Fibroblast of the aortic adventitia (primary cell): ENCODE measurements at places on chromosomes 13 and 19.

DNA sequence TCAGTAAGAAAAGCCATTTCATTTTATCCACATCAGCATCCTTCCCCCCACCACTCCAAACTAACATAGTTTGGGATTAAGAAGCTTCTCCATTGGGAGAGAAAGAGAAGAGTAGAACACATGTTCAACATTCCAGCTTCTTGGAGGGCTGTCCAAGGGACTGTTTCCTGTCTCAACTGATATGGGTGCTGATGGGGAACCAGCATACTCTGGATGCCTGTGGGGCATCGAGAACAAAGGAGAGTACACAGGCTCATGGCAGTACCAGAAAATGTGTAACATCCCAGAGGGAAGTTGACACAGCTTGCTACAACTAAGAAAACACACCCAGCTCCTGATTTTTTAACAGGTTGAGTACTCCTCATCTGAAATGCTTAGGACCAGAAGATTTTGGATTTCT lies 24.7 kb downstream of the SUCLA2 start:
- peak; percentile 26 for DNase-seq

GRCh38 chr13:65264066-65264465 lies 1966.1 kb downstream of the PCDH9 start:
- DNase-seq: no peak

- DNase-seq: no peak
Observed at GRCh38 chr19:34350161-34350561, 14.8 kb upstream of the GPI start.

GRCh38 chr19:8251025-8251472 lies 41.9 kb downstream of the CERS4 start:
- DNase-seq: peak; percentile 82

DNA sequence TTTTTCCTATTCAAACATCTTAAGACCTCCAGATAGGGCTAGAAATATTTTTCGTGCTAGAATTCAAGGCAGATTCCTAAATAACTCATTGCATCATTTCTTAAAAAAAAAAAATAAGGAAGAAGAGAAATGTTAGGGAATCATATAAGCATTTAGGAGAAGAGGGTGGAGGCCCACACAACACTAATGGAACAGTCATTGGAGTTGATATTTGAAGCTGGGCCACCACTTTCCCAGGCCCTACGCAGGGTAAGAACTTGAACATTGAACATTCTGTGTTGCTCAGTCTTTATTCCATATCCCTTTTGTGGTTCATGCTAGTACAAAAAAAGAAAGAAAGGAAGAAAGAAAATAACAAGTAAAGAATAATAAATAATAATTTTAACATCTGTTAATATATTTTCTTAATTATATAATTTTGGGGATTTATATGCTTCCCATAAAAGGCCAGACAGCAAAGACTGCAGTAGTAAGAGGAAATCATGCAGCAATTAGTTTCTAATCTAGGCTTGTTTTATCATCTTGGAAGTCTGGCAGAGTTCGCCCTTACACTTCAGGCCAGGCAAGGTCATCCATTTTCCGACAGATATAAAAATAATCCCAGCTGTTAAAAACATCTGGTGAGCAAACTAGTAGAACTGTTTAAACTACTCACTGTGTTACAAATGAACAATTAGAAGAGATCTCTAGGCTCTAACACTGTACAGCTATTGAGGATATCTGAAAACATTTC lies 127.7 kb downstream of the FRY start:
- DNase-seq: peak; percentile 52

DNA sequence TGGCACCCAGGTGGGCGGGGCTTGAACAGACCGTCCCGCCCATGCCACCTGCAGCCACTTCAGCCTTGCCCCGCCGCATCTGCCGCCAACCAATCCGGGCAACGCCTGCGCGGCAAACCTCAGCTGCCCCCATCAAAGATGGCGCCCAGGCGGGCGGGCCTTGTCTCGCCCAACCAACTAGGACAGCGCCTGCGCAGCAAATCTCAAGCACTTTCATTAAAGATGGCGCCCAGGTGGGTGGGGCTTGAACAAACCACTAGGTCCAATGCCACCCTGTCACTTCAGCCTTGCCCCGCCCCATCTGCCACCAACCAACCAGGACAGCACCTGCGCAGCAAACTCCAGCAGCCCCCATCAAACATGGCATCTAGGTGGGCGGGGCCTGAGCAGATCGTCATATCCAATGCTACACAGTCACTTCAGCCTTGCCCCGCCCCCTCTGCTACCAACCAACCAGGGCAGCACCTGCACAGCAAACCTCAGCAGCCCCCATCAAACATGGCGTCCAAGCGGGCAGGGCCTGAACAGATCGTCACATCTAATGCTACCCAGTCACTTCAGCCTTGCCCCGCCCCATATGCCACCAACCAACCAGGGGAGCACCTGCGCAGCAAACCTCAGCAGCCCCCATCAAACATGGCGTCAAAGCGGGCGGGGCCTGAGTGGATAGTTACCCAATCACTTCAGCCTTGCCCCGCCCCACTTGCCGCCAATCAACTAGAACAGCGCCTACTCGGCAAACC lies 1.4 kb downstream of the PEG3 start:
- DNase-seq: no peak

DNA sequence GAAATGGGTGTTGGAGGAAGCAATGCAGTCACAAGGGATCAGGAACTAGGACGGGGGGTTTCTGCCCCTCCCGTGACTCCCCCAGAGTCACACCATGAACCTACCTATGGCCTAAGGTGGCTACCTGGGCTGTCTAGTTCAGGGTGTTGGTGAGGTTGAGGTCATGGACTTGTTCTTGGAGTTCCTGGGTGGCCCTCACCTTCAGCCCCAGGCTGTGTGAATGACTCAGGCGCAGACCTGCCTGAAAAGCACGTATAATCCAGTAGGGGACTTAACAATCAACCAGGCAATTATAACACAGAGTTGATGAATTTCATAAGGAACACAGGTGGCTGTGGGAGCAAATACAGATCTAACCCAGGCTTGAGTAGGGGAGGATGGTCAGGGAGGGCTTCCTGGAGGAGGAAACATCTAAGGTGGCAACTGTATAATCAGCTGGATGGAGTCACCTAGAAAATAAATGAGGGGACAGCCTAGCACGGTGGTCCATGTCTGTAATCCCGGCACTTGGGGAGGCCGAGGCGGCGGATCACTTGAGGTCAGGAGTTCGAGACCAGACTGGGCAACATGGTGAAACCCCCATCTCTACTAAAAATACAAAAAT lies 25.6 kb upstream of the ADGRE1 start:
- no peak for DNase-seq

- no peak for DNase-seq
Observed at GRCh38 chr13:82506805-82507414, 1375.4 kb downstream of the SLITRK1 start.

- peak; percentile 23 for DNase-seq
Observed at GRCh38 chr13:104024416-104025170, 958.4 kb upstream of the SLC10A2 start.

DNA sequence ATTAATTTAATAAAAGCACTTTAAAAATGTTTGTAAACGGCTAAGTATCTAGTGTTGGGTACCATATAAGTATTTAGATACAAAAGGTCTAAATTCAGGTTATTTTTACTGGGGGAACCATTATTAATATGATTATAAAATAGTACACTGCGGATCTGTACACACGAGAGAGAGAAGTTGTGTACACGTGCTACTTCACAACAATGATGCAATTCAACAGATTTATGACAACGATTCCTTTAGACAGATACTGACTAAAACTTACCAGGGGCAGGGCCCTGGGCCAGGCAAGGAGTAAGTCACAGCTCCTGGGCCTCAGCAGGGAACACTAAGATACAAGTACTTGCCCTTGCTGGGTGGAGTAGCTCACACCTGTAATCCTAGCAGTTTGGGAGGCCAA lies 29.1 kb upstream of the TPTE2 start:
- DNase-seq: no peak

DNA sequence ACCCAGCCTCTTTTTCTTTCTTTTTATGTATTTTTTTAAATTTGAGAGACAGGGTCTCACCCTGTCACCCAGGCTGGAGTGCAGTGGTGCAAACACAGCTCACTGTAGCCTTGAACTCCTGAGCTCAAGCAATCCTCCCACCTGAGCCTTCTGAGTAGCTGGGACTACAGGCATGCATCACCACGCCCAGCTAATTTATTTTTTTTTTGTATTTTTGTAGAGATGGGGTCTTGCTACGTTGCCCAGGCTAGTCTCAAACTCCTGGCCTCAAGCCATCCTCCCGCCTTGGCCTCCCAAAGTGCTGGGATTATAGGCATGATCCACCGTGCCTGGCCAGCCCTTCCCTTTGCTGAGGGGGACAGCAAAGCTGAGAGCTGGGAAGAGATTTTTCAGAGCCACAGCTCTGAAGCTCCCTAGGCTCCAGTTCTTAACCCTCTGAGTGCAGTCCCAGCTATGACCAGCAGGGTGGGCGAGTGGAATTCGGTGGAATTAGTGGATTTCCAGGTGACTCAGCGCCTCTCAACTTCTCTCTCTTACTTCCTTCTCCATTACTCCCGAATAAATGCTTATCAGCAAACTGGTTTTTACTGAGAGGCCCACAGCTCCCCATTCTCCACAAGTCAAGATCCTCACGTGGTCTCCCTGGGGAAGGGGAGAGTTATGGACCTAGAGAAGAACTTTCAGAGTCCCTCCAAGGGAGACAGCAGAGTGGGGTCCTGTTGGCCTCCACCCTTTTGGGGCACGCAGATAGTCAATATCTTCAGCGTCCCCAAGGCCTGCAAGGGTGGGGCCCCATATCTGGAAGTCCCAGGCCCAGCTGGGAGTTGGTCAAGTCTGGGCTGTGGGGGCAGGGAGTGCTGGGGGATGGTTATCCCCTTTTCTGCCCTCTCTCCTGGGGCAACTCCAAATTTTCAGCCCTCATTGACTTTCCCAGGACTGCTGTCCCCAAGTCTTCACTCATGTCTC lies 1.2 kb downstream of the BLVRB start:
- DNase-seq: peak; percentile 95

- DNase-seq: peak; percentile 33
Observed at GRCh38 chr13:43273362-43273761, 250.0 kb downstream of the DNAJC15 start.

GRCh38 chr19:32652894-32653598 lies 21.9 kb downstream of the ANKRD27 start:
- peak; percentile 66 for DNase-seq

- peak; percentile 43 for DNase-seq
Observed at GRCh38 chr13:44951184-44951583, 38.1 kb downstream of the NUFIP1 start.

DNA sequence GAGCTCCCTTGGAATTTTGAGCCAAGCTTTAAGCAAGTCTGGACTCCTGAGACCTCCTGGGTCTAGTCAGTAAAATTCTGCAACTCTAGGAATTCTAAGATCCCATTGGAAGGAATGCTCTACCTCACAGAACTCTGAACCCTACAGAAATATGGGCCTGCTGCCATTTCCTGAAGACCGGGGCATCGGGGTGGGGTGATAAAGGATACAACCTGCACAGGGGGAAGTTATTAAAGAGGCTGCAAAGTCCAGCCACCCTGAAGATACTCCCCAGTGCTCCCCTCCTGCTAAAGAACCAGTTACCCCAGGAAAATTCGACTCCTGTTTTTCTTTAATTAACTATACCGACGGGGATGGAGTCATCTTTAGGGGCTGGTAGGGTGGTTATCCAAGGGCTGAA lies 2.4 kb upstream of the PPP1R37 start:
- DNase-seq: no peak

GRCh38 chr19:18869781-18870530 lies 26.0 kb downstream of the CERS1 start:
- no peak for DNase-seq

GRCh38 chr13:20566468-20566897 lies 474 bp upstream of the IFT88 start:
- peak; percentile 62 for DNase-seq

DNA sequence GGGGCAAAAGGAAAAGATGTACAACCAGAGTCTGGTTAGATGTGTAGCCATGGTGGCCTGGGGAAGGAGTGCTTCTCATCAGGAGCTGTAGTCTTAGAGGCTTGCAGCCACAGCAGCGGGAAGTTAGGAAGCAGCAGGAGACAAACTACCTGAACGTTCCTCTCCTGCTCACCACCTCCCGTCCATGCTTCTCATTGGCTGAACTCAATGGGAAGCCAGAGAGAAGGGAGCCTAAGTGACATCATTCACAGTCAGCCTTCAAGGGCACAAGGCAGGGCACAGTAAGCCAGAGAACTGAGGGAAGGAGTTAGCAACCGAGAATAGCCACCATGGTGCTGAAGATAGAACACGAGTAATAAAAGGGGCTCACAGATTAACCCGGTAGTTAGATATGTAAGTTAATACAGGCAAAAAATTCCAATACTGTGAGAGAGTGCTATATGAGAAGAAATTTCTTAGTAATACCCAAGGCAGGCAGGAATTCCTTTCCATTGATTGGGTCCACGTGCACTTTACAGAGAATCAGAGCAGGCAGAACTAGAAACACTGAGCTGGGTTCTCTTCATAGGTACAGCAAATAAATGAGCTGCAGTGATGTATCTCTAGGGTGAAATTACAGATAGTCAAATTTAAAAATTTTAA lies 391.5 kb upstream of the DACH1 start:
- no peak for DNase-seq

DNA sequence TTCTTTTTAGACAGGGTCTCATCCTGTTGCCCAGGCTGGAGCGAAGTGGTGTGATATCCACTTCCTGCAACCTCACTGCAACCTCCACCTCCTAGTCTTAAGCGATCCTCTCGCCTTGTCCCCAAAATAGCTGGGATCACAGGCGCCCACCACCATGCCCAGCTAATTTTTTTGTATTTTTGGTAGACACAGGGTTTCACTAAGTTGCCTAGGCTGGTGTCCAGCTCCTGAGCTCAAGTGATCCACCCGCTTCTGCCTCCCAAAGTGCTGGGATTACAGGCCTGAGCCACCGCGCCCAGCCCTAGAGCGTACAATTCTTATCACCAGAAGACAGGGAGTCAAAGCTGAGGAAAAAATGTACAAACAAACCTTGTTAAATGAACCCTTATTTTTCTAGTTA lies 4.5 kb upstream of the ELOF1 start:
- DNase-seq: no peak

DNA sequence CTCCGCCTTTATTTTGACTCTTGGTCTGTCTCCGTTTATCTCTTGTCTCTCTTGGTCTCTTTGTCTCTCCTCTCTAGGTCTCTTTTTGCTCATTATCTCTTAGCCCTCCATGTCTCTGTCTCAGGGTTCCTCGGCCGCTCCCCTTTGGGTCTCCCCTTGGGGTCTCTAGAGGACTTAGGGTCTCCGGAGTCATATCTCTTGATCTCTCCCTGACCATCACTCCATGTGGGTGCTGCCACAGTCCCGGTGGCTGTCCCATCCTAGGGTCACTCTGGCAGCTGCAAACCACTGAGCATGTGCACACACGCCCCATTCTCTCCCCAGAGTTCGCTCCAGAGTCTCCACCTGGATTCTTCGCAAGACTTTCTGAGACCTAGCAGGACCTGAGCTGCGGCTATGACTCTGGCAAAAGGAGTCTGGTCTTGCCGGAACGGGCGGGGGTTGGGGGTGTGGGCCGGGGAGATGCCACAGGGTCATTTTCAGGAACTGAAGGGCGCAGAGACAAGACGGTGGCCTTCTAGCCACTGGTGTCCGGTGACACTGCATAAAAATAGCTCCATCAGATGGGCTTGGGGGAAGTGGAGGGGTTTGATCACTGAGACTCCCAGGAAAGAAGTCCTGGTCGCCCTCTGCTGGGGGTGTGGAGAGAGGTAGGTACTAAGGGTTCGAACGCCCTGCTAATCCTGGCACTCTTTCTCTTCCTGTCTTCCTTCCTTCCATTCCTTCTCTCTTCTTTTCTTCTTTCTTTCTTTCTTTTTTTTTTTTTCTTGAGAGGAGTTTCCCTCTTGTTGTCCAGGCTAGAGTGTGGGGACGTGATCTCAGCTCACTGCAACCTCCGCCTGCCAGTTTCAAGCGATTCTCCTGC lies 1.2 kb upstream of the KCNA7 start:
- DNase-seq: no peak
